Activated CD4-positive, alpha-beta memory T cell treated with anti-CD3 and anti-CD28 coated beads for 36 hours (primary cell): ENCODE measurements at places on chromosomes 12 and 14.

DNA sequence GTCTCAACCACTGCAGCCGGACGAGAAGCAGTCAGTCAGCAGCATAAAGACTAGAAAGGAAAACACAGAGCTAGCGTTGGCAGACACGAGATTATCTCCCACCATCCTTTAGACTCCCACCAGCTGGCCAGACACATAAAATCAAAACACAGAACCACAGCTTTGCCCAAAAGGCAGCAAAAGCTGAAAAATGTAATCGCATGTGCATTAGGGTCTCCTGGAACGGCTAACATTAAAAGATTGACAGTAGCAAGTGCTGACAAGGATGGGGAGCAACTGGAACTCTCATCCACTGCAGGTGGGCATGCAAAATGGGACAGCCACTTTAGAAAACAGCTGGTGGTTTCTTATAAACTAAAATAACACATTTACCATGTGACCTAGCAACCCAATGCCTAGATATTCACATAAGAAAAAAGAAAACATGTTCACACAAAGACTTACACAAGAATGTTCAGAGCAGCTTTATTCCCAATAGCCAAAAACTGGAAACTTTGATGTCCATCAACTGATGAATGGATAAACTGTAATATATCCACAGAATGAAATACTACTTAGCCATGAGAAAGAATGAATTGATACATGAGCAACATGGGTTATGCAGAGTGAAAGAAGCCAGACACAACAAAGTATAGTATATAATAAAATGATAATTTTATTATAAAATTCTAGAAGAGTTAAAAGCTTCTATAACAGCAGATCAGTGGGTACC lies 37.7 kb downstream of the NCOR2 start:
- DNase-seq: no peak

DNA sequence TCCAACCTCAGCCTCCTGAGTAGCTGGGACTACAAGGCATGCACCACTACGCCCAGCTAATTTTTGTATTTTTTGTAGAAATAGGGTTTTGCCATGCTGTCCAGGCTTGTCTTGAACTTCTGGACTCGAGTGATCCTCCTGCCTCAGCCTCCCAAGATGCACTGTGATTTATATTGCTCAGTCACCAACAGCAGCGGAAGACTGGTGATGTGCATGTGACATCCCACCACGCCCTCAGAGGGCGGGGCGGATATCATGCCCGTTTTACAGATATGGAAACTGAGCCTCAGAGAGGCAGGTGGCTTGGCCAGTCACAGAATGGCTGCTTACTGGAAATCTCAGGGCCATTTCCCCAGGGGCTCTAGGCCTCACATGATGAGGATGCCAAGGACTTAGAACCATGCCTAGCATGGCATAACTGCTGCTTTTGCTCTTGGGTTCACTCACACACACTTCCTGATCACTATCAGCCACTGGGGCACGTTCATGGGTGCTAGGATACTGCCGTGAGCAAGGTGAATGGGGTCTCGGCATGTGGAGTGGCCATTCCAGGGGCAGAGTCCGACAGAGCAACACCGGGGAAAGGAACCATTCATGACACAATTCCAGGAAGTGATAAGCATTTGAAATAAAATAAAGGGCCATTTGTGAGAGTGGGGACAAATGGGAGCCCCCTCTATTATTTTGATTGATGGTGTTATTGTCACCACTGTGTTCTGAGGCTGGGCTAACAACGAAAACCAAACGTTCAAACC lies 31.9 kb downstream of the RBM19 start:
- no peak for DNase-seq

GRCh38 chr14:79502136-79502750 lies 709.1 kb downstream of the DIO2 start:
- no peak for DNase-seq

- no peak for DNase-seq
Measured at GRCh38 chr12:6380141-6381121, 3.5 kb upstream of the LTBR start.

DNA sequence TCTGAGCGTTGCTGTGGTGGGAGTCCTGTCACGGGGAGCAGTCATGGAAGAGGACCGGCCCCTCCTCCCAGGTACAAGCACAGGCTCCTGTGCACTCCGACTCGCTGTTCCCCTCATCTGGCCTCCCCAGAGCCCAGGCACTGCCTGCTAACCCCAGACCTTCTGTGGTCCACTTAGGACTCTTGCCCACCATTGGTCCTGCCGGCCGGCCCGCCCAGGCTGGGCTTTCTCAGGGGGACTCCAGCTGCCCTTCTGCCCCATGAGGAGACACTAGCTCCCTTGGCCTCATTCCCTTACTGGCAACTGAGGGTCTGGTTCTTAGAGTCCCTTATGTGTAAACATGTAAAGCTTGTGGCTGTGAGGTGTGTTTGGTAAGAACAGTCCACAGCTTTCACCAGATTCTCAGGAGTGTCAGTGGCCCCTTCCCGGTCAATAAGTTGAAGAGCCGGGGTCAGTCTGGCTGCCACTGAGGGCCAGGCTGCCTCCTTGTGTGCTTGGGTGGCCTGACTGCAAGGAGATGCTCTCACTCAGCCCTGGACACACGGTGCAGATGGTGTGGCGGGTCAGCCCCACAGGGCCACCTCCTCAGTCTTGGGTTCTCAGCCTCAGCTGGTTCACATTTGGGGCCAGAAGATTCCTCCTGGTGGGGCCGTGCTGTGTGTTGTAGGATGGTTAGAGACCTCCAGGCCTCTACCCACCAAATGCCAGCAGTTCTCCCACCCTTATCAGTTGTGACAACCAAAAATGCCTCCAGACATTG lies 43.6 kb downstream of the DDX51 start:
- no peak for DNase-seq

DNA sequence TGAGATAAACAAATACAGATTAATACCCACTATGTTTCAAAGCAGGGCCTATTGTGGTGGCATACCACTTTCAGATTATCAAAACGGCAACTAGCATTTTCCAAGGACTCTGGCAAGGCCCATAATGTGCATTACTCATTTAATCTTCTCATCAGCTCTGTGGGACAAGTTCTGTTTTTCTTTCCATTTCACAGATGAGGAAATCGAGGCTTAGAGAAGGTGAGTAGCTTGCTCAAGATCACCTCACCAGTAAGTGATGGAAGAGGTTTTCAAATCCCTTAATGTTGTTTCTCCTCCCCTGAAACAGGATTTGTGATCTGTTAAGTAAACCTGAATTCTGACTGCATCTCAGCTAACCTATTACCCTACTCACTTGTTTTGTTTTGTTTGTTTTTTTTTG lies 3.9 kb upstream of the PYGL start:
- DNase-seq: no peak

- DNase-seq: no peak
Measured at GRCh38 chr12:110821917-110822316, 24.9 kb upstream of the CCDC63 start.

DNA sequence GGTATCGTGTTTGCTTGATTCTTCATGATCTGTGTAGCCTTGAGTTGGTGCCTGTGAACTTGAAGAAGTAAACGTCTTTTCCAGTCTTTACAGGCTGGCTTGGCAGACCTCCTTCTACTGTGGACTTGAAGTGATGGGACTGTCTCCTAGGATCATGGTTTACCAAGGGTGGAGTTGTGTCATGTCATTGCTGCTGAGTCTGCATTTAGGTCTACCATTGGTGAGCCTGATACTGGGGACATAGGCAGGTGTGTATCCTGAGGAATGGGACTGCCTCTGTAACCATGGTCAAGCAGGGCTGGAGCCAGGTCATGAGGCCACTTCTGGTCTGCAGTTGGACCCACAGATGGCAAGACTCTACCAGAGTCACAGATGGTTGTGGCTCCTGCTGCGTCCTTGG lies 20.7 kb upstream of the PPP1R12A start:
- DNase-seq: no peak

GRCh38 chr12:120825337-120825736 lies 78.8 kb downstream of the SPPL3 start:
- no peak for DNase-seq

GRCh38 chr12:45377815-45378214 lies 161.9 kb downstream of the ANO6 start:
- DNase-seq: no peak

DNA sequence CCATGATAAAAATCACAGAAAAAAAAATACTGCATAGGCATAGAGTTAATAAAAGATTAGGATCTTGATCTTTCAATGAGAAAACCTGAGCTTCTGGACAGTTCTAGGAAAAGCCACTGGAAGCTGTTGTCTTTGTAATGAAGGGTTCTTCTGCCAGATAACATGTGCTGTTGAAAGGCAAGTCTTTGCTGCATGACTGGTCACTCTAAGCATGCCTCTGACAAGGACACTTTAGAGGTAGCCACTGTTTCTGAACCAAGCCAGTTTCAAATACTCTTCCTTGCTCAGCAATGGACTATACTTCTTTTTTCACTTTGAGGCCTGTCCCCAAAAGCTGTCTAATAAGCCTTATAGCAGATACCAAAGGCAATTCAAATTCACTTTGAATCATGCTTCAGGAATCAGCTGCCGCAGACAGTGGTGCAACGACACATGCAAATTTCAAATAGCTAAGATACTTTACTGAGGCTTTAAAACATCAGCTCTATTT lies 70.2 kb downstream of the BTG1 start:
- no peak for DNase-seq

DNA sequence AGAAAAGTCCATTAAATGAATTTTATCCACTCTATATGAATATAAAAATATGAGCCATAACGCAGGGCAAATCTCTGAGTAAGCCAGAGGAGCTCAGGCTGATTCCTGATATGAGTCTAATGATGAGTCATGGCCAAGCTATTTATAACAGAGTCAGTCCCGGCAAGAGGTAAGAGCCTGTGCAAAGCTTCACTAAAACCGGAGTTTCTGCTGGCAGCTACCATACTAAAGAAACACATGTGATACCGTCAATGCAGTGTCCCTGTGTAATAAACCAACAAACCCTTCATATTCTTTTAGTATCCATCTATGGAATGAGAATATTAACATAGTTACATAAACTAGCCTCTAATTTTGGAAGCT lies 319.4 kb downstream of the KCNC2 start:
- DNase-seq: peak; percentile 31

DNA sequence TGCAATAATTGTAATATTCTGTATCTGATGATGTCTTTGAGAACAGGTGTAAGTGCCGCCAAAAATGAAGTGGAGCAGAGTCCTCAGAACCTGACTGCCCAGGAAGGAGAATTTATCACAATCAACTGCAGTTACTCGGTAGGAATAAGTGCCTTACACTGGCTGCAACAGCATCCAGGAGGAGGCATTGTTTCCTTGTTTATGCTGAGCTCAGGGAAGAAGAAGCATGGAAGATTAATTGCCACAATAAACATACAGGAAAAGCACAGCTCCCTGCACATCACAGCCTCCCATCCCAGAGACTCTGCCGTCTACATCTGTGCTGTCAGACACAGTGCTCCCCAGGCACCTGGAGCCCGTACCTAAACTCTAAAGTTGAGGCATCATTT lies 268.7 kb downstream of the DAD1 start:
- no peak for DNase-seq

DNA sequence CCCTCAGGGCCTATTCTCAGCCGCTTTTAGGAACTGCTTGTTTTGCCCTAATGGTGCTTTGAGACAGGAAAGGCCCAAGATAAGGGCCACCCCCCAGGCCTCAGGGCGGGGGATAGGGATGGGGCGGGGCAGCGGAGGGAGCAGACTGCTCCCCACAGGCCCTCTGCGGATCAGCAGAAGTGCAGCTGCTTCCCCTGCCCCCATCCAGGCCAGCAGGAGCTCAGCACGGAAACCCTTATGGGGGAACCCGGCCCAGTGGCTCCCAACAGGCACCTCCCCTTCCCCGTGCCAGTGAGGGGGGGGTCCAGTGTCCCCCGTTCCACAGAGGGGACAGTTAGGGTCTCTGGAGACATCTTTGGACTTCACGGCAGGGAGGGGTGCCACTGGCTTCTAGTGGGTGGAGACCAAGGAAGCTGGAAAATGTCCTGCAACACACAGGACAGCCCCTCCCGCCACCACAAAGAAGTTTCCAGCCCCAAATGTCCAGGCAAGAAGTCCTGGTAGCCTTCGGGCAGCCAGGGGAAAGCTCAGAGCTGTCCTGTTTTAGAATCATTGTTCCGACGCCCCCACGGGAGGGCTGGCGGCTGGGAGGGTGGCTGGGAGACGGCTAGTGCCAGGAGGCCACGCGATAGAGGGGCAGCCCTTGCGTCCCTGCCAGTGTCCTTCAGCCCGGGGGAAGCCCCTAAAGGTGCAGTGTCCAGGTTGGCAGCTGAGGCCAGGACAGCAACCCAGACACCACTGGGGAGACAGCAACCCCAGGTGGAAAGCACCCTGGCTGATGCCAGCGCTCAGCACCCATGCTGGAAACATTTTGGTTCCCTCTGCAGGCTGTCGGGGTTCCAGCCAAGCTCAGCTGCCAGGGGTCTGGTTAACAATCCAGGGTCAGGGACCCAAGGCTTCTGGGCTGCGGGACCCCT lies 10.4 kb upstream of the GPR132 start:
- DNase-seq: peak; percentile 58

DNA sequence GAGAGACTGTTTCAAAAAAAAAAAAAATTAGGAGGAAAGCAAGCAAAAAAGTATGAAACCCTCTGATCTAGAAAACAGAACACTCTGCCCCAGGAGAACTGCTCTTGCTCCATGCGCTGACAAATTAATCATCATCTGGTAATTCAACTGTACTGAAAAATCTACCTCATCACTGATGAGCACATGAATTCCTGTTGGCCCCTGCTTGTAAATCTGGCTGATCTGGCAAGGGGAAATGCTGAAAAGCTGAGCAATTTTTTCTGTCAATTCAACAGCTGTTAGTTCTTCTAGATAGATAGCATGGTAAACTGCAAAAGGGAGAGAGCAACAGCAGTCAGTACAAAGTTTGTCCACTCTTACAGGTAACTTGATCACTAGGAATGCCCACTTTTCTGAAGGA lies 15.2 kb upstream of the CSRNP2 start:
- DNase-seq: no peak

- peak; percentile 40 for DNase-seq
Measured at GRCh38 chr12:96236221-96236822, 42.1 kb downstream of the ELK3 start.

DNA sequence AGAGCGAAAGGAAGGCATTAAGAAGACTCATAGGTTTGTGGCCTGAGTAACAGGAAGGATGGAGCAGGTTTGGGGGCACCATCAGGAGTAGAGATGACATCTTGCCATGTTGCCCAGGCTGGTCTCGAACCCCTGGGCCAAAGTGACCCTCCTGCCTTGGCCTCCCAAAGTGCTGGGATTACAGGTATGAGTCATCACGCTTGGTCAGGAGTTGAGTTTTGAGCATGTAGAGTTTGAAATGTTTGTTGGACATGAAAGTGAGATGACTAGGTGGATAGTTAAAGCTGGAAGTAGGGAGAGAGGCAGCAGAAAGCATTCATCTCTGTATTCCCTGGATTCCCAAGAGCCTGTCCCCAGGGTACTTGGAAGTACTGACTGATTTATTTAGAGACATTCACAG lies 112.6 kb downstream of the ERC1 start:
- DNase-seq: no peak

GRCh38 chr12:69106482-69107118 lies 132.8 kb upstream of the CPSF6 start:
- no peak for DNase-seq

DNA sequence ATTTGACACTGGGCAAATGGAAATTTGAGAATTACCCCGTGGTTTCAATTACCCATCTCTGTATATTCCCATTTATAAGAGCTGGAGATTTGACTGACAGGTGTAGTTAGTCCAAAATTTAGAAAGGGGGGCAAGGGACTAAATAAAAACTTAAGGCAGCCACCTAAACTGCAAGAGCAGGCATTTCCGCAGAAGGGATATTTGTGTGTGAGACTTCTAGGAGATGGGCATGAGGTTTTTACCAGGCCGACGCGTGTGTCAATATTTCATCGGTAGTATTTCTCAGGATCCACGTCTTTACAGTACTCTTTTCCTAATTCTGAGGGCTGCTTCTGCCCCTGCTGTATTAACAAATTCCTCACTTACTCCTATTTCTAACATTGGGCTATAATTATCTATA lies 1.4 kb downstream of the FAR2 start:
- DNase-seq: no peak

GRCh38 chr14:101115652-101116051 lies 212.1 kb upstream of the RTL1 start:
- DNase-seq: no peak
